Kidney tubule cell (primary cell): ENCODE measurements at places on chromosomes 5 and 9.

DNA sequence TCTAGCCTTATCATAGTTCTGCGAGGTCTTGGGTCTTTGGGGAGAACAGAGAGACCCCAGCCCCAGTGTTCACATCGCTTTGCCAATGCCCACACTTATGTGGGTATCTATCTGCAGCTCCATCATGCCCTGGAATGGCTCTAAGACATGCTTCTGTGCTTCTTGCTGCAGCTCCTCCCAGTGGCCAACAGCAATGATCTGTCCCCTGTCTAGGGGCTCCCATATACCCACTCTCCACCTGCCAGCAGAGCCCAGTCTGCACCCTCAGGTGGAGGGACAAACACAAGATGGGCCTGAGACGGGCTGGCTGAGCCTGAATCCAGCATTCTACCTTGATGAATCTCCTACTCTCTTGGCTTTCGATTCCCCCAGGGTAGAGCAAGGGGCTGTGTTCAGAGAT lies 14.6 kb upstream of the DAP start:
- DNase-seq, result no peak

- peak; percentile 78 for DNase-seq
These were observed 409.5 kb downstream of the ARHGEF28 start for GRCh38 chr5:74035521-74035937.

DNA sequence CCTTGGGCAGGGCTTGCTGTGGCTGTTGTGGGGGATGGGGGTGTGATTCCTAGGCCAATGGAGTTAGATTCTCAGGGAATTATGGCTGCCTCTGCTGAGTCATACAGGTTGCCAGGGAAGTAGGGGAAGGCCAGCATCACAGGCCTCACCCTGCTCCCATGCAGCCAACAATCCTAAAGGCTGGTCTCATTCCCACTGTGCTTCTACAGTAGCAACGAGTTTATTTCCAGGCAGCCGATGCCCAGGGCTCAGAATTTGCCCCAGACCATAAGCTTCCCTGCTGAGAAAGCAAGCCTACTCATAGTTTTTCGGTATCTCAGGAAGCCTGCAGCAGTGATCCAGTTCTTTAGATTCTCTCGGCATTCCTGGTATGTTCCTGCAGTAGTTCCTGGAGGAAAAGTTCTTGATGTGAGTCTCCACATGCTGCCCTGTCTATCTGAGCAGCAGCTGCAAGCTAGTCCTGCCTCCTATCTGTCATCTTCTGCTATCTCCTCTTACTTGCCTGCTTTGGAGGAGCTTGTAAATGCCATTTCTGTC lies 59.3 kb upstream of the SELENOP start:
- DNase-seq, result no peak

DNA sequence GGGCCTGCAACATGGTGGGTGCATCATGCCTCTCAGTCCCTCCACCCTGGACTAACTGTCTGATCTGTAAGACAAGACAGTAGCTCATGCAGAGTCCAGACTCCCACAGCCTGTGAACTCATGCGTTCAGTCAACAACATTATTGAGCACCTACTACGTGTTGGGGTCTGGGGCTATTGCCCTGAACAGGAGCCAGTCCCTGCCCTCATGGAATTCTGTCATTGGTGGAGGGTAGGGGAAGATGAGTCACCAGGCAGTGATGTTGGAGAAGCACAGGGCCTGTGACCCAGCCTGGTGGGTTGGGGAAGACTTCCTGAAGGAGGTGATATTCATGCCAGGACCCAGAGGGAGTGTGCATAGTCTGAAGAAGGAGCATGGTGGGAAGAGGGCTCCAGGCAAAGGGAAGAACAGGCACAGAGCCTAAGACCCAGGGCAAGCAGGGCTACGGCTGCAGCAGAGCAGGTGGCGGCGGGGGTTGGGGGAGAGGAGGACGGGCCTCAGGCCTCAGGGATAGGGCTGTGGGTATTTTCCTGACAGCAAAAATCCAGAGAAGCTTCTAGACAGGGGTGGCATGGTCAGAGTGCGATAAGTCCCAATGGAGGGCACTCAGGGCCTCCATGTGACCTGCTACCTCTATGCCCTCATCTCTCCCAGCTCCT lies 26.7 kb upstream of the PSD2 start:
- peak; percentile 61 for DNase-seq

- DNase-seq, result no peak
These were observed 113.4 kb downstream of the LHX2 start for GRCh38 chr9:124124729-124125650.
